Stimulated activated CD8-positive, alpha-beta memory T cell treated with anti-CD3 and anti-CD28 coated beads, Interleukin-7, amount 100 ng/mL, for 1 hour (primary cell): ENCODE measurements at places on chromosomes 5 and 9.

DNA sequence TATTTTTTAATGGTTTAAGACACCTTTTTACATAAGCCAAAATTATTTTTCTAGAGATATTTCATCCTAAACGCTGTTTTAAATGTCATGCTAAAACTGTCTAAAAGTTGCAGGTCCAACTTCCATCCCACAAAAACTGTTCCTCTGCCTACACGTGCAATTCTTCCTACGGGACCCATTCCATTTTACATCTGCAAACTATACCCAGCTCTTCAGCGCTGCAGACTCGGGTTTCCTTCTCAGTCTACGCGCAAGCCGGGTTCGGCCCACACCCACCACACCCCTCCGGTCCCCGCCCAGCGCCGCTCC lies 8.7 kb downstream of the RANBP6 start:
- DNase-seq, result no peak

GRCh38 chr5:149584121-149584520 lies 2.8 kb downstream of the ARHGEF37 start:
- no peak for DNase-seq

GRCh38 chr9:134553996-134554372 lies 87.6 kb upstream of the COL5A1 start:
- DNase-seq, result no peak

GRCh38 chr5:179716286-179716685 lies 16.3 kb upstream of the MAML1 start:
- no peak for DNase-seq

- no peak for DNase-seq
These were observed 467.4 kb upstream of the SEMA6A start for GRCh38 chr5:117041926-117042595.

GRCh38 chr5:131795879-131796792 lies 681 bp downstream of the FNIP1 start:
- no peak for DNase-seq

- DNase-seq, result no peak
These were observed 343.4 kb downstream of the CDK5RAP2 start for GRCh38 chr9:120236596-120236995.

DNA sequence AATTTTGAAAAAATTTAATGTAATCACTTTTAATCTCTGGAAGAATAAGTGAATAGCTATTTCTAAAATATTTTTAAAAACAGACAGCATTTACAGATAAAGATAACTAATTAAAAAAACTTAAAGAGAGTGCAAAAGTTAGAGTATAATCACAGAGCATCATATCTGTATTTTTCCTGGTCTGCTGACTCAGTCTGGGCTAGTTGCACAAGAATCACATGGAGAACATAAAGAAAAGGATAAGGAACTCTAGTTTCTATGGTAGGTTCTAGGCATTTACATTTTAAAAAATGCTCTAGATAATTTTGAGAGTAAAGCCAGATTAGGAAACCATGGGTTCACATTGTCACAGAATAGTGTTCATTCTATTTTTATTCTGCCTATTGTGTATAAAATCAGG lies 347.4 kb downstream of the PSAT1 start:
- no peak for DNase-seq

DNA sequence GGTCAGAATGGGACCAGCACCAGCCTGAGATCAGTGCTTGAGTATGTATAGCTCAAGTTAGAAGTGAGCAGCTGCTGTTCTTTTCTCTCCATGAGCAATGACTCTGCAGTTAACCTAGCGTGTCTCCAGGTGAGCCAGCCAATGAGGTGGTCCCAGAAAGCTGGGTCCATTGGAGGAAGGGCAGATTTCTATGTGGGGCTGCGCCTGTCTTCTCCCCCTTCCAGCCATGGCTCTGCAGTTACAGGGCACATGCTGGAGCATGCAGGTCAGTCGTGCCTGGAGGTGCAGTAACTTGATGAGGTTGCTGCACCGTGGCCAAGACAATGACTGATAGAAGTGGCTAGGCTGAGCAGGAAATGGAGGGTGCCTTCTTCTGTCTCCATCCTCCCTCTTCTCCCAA lies 29.6 kb upstream of the CXCL14 start:
- DNase-seq, result no peak

DNA sequence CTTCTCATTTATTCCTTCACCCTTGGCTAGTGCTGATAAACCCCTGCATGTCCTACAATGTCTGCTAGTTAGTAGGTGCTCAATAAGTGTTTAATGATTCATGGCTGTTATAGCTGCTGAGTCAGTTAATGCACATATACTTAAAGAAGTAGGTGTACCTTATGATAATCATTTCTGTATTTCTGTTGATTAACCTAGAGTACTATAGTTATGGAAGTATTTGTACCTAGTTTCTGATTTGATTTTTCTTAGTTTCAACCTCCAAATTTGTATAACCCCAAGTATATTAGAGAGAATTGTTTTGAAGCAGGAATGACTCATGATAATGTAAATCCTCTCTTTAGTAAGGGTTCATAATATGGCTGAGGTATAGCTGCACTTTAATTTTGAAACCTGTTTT lies 8.9 kb downstream of the SMAD5 start:
- no peak for DNase-seq

GRCh38 chr5:96714951-96715451 lies 52.8 kb downstream of the CAST start:
- no peak for DNase-seq

DNA sequence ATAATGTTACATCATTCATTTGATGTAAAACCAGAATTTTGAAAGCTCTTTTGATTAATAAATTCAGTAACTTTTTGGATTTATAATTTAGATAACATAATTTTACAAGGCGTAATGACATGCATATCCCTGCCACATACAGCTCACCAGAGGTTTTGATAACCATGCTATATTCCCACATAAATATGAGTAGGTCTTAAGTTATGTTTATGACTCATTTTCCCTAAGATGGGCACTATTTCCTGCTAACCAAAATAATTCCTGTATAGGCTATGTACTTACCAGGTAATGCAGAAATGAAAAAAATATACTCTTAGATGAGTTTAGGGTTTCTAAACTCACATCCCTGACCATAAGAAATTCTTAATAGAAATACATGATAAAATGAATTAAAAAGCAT lies 93.9 kb upstream of the EDIL3 start:
- DNase-seq, result no peak

DNA sequence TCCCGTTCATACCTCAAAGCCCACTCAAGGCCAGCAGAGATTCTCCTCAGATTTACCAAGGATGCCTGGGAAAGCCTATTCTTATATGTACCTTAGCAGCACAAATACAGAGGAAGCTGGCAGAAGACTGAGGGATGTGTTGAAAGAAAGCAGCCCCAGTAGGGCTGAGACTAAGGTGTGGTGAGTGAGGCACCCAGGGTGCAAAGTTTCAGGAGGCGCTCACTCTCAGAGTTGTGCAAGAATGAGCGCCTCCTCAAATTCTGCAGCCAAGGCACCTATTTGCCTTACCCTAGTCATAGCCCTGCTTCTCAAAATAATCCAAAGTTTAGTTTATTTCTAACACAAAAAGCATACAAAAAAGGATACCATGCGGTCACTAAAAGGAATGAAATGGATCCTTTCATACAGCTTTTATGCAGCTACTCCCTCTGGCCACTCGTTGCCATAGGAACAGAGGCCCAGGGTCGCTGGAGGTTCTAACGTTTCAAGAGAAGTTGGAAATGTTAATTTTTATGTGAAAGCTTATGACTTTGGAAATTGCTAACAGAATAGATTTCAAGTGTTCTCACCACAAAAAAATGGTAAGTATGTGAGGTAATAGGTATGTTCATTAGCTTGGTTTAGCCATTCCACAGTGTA lies 79.7 kb upstream of the SMIM23 start:
- no peak for DNase-seq

GRCh38 chr9:38125889-38126288 lies 56.9 kb upstream of the SHB start:
- DNase-seq, result no peak

DNA sequence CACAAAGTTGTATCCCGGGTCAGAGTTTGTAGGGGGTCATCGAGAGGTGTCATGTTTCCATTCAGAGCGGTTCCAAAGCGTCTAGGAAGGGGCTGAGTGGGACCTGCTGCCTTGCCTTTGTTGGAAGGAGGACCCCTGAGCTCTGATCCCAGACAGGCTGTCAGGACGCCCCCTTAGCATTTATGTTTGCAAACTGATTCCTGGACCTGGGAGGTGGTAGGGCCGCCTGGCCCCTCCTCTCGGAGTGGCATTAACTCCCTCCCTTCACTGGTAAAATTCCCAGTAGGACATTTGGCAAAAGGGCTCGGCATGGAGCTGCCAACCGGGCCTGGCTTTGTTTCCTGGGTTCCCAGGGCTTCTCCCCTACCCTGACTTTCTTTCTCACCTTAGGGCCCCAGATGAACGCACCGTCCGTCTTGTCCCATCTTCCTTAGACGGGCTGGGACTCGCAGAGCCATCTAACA lies 2.5 kb downstream of the JADE2 start:
- DNase-seq, result no peak

- DNase-seq, result no peak
These were observed 198.1 kb downstream of the SYK start for GRCh38 chr9:90999425-91000397.

GRCh38 chr5:170256571-170256970 lies 23.8 kb downstream of the C5orf58 start:
- no peak for DNase-seq

DNA sequence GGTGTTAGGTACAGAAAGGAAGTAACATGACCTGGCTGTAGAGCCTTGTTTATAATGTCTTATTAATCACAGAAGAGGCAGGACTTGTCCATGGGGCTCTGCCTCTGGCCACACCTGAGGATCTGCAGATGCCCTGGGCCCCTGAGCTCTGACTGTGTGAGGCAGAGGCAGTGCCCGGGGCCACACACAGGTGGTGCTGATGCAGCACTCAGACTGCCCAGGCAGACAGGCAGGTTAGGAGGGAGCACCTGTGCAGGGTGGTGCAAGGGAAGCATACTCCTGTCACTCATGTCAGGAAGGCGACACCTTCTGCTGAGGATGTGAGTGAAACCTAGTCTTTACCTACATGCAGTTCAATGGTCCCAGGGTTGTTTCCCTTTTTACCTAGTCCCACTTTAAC lies 88.7 kb downstream of the CFAP90 start:
- no peak for DNase-seq
